ENCODE measurements at places on chromosomes 13 and 19. TPM values are rescaled to one million over a fixed set of nuclear protein-coding genes. Genes with fewer than 3 reads are reported as not detected.

ZNF14 gene
- total RNA-seq: 6.9 TPM

DNA sequence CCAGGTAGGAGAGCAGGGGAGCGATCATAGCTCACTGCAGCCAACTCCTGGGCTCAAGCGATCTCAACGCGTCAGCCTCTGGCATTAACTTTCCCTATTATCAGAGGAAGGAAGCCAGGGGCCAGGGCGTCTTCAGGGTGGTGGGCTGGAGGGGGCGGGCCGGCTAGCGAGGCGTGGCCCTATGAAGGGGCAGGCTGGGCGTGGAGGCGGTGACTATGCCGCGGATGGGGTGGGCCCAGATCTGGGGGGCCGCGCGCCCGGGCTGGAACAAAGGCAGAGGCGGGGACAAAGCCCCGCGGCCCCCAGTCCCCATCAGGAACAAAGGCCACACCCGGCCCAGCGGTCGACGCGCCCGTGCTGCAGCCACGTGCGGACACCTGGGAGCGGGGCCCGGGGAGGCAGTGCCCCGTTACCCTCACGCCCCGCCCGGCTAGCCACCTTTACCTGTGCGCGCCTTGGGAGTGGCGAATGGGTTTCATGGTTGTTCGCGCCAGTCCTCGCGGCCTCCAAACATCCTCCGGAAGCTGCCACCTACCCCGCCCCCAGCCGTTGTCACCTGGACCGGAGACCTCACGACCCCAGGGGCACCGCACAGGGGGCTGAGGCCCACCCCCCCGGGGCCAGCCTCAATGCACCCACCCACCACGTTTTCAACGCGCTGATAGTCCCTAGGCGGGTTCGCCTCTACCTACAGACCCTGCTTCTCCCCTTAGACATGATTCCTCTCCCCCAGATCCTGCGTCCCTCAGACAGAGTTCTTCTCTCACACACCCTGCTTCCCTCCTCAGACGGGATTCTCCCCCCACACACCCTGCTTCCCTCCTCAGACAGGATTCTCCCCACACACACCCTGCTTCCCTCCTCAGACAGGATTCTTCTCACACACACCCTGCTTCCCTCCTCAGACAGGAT is 5.4 kb upstream of the TRIM28 start:
- no peaks in the 10 kb centered on the region for H3K36me3 ChIP-seq
- H3K27ac ChIP-seq: peak overlapping the region; percentile 63
- peak; percentile 68 for DNase-seq
- peaks cover 13% of the 10 kb centered on the region for H3K4me1 ChIP-seq
- peaks cover 12% of the 10 kb centered on the region for H3K27me3 ChIP-seq

GRCh38 chr19:2812414-2813234 is 7.0 kb upstream of the ZNF554 start:
- no peak overlapping the region for H3K27ac ChIP-seq
- no peak overlapping the region for H3K4me3 ChIP-seq
- no peak for DNase-seq
- peaks cover 7% of the 10 kb centered on the region for H3K36me3 ChIP-seq
- no peaks in the 10 kb centered on the region for H3K27me3 ChIP-seq
- H3K4me1 ChIP-seq: no peaks in the 10 kb centered on the region

- no peaks in the 10 kb centered on the region for H3K36me3 ChIP-seq
- no peaks in the 10 kb centered on the region for H3K4me1 ChIP-seq
- no peak overlapping the region for H3K27ac ChIP-seq
- no peak for DNase-seq
- H3K4me3 ChIP-seq: no peak overlapping the region
- H3K27me3 ChIP-seq: no peaks in the 10 kb centered on the region
These were observed 269.0 kb downstream of the FGF14 start for GRCh38 chr13:102132777-102133295.

PRKACA gene
- total RNA-seq: 65.4 TPM

DNA sequence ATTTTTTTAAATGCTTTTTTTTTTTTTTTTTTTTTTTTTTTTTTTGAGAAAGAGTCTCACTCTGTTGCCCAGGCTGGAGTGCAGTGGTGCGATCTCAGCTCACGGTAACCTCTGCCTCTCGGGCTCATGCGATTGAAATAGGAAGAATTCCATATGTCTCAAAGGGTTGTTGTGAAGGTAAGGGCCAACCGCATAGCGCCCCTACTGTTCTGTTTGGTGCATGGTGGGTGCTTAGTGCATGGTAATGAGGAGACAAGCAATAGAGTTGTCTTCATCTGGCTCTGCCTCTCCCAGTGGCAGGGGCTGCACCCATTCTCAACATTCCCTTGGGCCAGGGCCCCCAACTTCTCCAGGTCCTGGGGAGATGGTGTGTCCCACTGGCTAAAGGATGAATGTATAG is 68.7 kb downstream of the RASL11A start:
- no peak overlapping the region for H3K4me3 ChIP-seq
- no peak overlapping the region for H3K27ac ChIP-seq
- no peaks in the 10 kb centered on the region for H3K36me3 ChIP-seq

- H3K27me3 ChIP-seq: no peaks in the 10 kb centered on the region
- no peaks in the 10 kb centered on the region for H3K4me1 ChIP-seq
- H3K27ac ChIP-seq: no peak overlapping the region
- peaks cover 1% of the 10 kb centered on the region for H3K36me3 ChIP-seq
- no peak for DNase-seq
- no peak overlapping the region for H3K4me3 ChIP-seq
These were observed 178.5 kb downstream of the DLEU7 start for GRCh38 chr13:50664951-50665350.
